ENCODE measurements at places on chromosomes 6 and 20. TPM values are rescaled to one million over a fixed set of nuclear protein-coding genes. Genes with fewer than 3 reads are reported as not detected.

ENPP1 gene
- 35.2 TPM for total RNA-seq

DNA sequence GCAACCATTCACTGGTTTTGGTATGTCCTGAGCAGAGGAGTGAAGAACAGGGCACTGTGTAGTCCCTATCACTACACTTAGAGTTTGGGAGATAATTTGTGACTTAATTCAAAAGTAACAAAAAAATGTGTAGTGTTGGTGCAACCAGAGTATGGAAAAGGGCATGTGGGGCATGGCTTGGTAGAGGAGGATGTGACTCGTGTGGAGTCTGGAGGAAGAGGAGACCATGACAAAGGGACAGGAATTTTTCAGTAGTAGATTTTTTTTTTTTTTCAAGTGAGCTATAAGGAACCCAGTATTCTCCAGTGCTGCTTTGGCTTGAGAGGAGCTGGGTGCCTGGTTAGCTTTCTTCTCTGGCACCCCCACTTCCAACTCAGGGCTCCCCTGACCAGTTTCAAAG is 5.1 kb downstream of the MTRES1 start:
- DNase-seq = no peak
- H3K27me3 ChIP-seq = no peaks in the 10 kb centered on the region
- no peaks in the 10 kb centered on the region for H3K36me3 ChIP-seq
- H3K27ac ChIP-seq = no peak overlapping the region
- no peak overlapping the region for H3K4me3 ChIP-seq
- peaks cover 2% of the 10 kb centered on the region for H3K4me1 ChIP-seq

SH3BGRL2 gene
- total RNA-seq = 23.7 TPM

- H3K4me1 ChIP-seq = no peaks in the 10 kb centered on the region
- no peak for DNase-seq
- no peaks in the 10 kb centered on the region for H3K27me3 ChIP-seq
- no peak overlapping the region for H3K4me3 ChIP-seq
Measured at GRCh38 chr6:53701333-53702218, 36.0 kb upstream of the KLHL31 start.

DNA sequence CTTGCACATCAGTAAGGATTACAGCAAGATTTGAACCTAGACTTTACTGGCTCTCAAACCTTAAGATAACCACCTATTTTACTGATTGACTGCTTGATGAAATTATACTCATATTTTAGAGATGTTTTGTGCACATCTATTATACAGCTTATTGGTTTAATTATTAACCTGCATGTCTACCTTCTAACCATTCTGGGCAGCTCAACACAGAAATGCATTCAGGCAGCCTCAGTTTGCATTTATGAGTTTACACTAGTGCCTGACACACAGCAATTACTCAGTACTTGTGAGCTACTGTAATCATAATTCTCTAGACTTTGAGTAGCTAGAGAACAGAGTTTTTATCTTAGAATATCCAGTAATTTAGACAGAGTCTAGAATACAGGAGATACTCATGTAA is 273.9 kb upstream of the THEMIS start:
- no peak overlapping the region for H3K27ac ChIP-seq
- no peak overlapping the region for H3K4me3 ChIP-seq
- DNase-seq = no peak
- no peaks in the 10 kb centered on the region for H3K36me3 ChIP-seq
- no peaks in the 10 kb centered on the region for H3K27me3 ChIP-seq

RBBP8NL gene
- total RNA-seq = not detected

DNA sequence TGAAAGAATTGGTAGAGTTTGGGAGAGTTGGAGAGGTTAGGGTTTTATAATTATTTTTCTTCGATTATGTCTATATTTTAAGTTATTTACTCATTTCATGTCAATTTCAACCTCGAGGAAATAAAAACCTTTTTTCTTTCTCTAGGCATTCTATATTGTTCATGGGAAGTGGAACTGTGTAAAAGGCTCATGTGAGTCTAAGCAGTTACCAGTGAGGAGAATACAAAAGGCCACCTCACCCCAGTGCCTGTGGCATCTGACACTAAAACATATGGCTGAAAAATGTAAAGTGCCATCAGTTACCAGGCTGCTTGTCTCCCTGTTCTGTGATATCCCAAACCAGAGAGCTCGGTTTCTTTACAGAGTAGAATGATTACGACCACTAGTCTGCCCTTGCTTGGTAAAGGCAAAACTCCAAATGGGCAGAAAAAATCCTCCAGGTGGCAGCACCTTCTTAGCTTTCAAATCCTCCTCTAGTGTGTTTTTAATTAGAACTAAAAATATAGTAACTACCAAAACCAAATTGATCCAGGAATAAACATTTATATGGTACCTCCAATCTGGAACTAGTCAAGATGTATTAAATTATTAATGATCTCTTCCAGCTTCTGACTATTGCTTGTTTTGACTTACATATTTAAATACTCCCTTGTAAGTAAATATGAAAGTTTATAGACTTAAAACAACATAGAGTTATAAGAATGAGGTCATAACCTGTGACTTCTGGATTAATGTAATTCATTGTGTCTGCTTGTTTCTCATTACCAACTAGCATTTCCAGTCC is 122.6 kb upstream of the MCHR2 start:
- H3K4me3 ChIP-seq = no peak overlapping the region
- no peaks in the 10 kb centered on the region for H3K27me3 ChIP-seq
- no peaks in the 10 kb centered on the region for H3K36me3 ChIP-seq
- no peak overlapping the region for H3K27ac ChIP-seq

- H3K36me3 ChIP-seq = no peaks in the 10 kb centered on the region
- H3K4me1 ChIP-seq = peaks cover 4% of the 10 kb centered on the region
- H3K4me3 ChIP-seq = no peak overlapping the region
- no peak for DNase-seq
Measured at GRCh38 chr6:96942676-96943075, 18.1 kb downstream of the KLHL32 start.

All from aorta (tissue), 5 donors.